ENCODE measurements at places on chromosomes 16 and 17. TPM values are rescaled to one million over a fixed set of nuclear protein-coding genes. Genes with fewer than 3 reads are reported as not detected.

DNA sequence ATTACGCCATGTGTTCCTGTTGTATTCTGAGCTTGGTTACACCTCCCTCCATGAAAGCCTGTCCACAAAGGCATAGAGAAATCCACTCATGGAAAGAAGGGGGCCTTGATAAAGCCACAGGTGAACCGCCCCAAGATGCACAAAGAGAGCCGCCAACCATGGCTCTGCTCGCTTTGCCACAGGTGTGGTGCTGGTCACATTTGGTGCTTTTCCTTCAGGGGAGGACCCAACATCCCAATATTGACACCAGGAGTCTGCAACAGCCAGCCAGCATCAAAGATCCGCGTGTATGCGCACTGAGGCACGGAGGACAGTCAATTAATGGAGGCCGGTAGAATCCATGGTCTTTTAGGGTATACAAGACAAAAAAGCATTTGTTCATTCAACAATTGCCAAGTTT, 7.3 kb downstream of the ABCA3 start:
- no peak for DNase-seq

DNA sequence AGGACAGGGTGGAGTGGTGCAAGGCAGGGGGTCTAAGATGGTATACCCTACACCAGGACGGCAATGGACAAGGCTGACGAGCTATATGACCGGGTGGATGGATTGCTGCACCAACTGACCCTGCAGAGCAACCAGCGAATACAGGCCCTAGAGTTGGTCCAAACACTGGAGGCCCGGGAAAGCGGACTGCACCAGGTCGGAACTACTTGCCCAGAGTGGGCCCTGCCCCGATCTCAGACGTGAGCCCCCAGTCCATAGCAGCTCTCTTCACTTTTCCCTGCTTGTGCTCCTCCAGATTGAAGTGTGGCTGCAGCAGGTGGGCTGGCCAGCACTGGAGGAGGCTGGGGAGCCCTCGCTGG, 3.1 kb downstream of the PLEKHG4 start:
- DNase-seq: no peak

GRCh38 chr17:78144736-78145641, 1.2 kb upstream of the C17orf99 start:
- no peak for DNase-seq

DNA sequence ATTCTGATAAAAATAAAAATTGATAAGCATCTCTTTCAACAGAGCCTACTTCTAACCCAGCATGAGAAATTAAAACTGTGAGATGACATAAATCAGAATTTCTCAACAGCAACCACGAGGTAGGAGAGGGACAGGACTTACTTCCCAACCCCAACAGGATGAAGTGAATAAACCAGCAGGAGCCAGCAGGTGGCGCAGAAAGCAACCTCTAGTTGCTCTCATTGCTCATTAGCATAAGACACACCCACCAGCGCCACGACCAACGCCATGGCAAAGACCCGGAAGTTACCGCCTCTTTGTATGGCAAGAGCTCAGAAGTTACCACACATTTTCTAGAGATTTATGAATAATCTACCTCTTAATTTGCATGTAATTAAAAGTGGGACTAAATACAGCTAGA, 189.4 kb upstream of the CDH8 start:
- peak; percentile 5 for DNase-seq

- no peak for DNase-seq
These were observed 123.4 kb upstream of the NOL11 start for GRCh38 chr17:67594115-67594880.

The TMEM114 gene
- total RNA-seq: not detected

The IFT20 gene
- 41.8 TPM for total RNA-seq

The ACSM5 gene
- total RNA-seq: 0.79 TPM
